Activated T-helper 17 cell treated with anti-CD3 and anti-CD28 coated beads, Interleukin-2, amount 50 U/mL, for 72 hours (primary cell): ENCODE measurements at places on chromosomes 4 and X. TPM values are rescaled to one million over a fixed set of nuclear protein-coding genes. Genes with fewer than 3 reads are reported as not detected.

TADA2B gene
- 13.0 TPM for total RNA-seq

GRCh38 chr4:38920186-38920585 is 52.6 kb downstream of the FAM114A1 start:
- no peak for ATAC-seq

DNA sequence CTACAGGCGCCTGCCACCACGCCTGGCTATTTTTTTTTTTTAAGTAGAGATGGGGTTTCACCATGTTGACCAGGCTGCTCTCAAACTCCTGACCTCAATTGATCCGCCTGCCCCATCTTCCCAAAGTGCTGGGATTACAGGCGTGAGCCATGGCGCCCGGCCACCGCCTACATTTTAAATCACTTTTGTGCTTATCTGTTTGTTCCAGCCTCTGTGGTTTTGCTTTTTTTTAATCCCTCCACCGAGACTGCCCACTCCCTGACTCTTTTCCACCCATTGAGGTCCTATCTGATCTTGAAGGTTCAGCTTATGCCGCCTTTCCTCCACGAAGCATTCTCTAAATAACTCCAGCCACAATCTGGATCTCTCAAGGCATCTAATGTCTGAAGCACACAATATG is 73.5 kb downstream of the CHRDL1 start:
- ATAC-seq, result no peak

DNA sequence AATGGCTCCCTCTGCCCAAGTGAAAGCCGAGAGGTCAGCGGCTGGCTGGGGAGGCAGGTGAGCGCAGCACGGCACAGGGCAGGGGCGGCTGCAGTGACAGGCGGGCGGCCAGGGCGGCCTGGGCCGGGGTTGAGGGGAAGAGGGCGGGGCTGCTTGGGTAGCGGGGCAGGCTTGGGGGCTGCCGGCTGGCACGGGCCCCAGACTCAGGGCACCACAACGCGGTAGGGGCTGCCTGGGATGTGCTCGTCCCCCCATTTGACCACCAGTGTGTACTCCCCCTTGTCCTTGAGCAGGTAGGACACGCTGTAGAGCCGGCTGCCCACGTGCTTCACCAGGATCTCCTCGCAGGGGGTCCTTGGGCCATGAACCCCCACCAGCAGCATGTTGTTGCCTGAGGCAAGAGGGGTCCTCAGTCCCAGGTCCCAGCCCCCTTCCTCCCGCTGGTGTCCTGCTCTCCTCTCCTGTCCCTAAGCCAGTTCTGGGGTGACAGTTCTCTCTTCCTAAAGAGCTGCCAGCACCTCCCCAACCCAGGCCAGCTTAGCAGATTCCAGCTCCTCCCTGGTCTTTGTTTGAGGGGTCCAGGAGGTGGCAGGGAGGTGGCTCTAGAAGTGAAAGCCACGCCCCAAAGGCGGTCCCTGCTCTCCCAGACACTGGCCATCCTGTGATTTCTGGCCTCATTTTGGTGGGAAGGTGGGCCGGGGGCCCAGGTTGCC is 25.6 kb downstream of the FLNA start:
- ATAC-seq, result no peak

DNA sequence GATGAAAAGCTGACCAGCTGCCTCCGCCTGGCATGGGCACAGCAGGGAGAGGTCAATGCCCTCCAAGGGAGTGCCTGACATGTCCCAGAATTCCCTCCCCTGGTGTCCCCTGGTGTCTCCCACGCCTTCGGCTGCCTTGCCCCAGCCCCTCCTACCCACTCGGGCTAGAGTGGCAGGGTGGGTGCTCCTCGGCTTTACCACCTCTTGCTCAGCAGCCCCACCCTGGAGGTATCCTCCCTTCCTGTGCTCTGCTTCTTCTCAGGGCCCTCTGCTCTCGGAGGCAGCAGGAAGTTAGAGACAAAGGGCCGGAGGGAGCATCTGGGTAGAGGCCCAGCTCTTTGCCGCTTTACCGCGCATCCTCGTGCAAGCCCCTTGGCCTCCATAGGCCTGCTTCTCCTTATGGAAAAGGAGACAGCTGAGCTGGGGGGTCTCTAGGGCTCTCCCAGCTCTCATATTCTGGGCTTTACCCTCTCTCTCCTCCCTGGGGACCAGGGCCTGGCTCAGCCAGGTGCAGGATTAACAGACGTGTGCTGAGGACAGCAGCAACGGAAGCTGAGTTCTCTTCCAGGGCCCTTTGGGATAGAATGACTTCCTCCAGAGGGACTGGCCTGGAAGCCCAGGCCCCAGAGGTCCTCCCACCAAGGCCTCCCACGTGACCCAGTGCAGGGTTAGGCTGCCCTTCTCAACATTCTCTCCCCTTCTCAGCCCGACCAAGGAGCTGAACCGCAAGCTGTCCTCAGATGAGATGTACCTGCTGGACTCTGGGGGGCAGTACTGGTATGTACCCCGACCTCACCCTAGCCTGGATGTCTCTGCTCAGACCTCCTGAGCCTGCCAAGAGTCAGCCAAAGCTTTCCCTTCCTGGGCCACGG is 17.2 kb downstream of the XPNPEP2 start:
- no peak for ATAC-seq

DNA sequence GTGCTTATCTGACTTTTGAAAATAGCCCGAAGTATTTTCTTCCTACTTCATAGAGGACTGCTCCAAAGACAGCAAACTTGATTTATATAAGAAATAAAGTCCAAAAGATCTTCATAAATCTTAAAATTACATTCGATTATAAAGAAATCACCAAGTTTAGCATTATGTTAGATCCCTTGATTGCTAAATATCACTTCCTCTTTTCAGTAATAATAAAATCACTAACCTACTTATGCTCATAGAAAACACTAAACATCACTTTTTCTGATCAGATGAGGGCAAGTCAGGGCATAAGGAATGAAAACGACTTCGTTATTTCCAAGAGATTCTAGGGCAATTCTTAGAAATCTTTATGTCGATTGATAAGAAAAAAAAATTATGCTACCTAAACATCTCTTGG is 32.0 kb downstream of the DYNLT3 start:
- ATAC-seq, result no peak

- no peak for ATAC-seq
Measured at GRCh38 chr4:53552711-53553110, 38.6 kb downstream of the LNX1 start.

- no peak for ATAC-seq
Measured at GRCh38 chrX:51931566-51932150, 38.2 kb downstream of the MAGED1 start.

GRCh38 chrX:636981-637659 is 6.5 kb downstream of the SHOX start:
- no peak for ATAC-seq
